ENCODE measurements at places on chromosomes 4 and X.

GRCh38 chr4:86243750-86244149, 116.1 kb downstream of the MAPK10 start:
- DNase-seq: no peak

GRCh38 chr4:106582103-106582502, 213.5 kb upstream of the GIMD1 start:
- no peak for DNase-seq

- DNase-seq: no peak
These were observed 16.5 kb downstream of the GPR173 start for GRCh38 chrX:53065104-53065503.

DNA sequence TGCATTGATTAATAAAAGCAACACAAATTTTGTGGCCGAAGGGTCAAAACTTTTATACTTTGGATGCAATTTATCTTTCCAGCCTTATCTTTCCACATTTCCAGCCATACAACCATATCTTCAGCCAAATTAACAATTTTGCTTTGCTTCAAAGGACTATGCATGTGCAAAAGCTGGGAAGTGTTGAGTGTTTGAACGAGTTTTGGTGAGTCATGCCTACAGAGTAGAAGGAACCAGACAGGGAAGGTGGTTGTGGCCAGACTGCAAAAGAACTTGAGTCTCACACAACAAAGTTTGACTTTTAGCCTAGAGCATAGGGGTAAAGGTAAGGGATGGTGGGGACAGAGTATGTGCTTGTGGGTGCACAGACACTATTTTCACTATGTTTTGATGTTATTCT, 53.0 kb upstream of the GABRA2 start:
- no peak for DNase-seq

DNA sequence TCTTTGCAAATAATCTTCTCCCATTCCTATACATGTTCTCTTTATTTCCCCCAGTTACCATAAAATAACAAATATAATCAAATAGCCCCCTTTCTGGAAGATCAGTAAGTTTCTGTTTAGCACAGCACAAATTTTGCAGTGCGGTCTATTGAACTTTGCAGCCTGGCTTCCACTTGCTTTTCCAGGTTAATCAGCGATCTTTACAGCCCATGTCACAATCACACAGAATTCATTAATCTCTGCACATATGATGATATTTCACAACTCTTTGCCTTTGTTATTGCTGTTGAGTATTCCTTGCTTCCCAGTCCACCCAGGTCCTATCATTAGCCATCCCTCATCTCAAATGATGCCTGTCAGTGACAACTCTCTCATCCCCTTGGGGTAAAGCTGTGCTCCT, 2358.0 kb downstream of the PCDH7 start:
- no peak for DNase-seq

DNA sequence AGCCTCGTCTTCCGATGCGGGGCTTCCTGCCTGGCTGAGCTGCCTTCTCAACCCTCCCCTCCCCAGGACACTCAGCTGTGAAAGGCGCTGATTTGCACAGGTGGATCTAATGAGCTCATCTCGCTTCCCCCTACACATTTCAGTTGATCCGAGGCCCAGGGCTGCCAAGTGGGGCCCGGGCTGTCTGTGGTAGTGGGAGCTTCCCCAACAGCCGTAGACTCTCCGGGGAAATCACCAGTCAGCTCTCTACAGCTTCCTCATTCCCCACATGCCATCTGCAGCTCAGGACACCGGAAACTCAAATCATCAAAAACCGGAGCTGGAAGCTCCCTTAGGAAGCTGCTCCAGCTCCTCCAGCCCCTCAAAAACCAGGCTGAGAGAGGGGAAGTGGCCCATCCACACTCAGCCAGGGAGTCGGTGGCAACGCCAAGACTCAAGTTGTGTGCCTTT, 56.2 kb downstream of the SMIM20 start:
- DNase-seq: no peak

- DNase-seq: no peak
These were observed 491.1 kb upstream of the ADGRL3 start for GRCh38 chr4:60709061-60709460.

GRCh38 chr4:6724421-6725111, 8.6 kb downstream of the BLOC1S4 start:
- no peak for DNase-seq

DNA sequence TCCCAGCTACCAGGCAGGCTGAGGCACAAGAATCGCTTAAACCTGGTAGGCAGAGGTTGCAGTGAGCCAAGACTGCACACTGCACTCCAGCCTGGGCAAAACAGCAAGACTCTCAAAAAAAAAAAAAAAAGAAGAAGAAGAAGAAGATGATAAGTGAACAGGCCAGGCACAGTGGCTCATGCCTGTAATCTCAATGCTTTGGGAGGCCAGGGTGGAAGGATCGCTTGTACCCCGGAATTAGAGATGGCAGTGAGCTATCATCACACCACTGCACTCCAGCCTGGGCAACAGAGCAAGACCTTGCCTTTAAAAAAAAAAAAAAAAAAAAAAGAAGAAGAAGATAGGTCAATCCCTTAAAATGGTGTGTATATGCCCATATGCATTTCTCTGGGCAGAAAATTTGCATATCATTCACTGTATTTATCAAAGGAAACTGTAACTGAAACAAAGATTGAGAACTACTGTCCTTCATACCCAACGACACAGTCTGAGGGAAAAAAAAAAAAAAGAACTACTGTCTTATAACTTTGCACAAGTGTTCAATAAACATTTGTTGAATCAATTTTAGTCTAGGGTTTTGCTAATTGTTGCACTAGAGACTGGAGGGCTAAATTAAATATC, 2.3 kb downstream of the RFC1 start:
- DNase-seq: no peak

GRCh38 chrX:124332481-124333424, at the start of gene TEX13D:
TSS of gene TEX13D (plus strand) at chrX:124332660. CDS start at chrX:124332918, 258 bp downstream.
- DNase-seq: no peak

DNA sequence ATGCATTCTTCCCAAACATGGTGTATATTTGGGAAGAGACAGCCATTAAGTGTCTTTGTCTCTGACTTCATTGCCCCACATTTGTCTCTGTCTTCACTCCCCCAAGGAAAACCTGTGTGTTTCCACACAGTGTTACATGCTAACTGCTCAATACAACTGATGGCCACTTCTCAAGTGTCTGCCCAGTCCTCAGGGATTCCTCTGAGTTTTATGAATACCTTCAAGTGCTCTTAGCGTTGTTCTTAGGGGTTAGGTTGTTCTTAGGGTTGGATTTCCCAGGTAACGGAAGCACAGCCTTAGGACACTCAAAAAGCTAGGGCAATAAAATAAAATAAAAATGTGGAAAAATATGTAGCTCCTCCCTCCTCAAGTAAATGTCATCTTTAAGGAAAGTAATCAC, 64.7 kb upstream of the PLAC8 start:
- DNase-seq: no peak

GRCh38 chr4:119835613-119835910, 207.0 kb upstream of the PDE5A start:
- DNase-seq: peak; percentile 47

DNA sequence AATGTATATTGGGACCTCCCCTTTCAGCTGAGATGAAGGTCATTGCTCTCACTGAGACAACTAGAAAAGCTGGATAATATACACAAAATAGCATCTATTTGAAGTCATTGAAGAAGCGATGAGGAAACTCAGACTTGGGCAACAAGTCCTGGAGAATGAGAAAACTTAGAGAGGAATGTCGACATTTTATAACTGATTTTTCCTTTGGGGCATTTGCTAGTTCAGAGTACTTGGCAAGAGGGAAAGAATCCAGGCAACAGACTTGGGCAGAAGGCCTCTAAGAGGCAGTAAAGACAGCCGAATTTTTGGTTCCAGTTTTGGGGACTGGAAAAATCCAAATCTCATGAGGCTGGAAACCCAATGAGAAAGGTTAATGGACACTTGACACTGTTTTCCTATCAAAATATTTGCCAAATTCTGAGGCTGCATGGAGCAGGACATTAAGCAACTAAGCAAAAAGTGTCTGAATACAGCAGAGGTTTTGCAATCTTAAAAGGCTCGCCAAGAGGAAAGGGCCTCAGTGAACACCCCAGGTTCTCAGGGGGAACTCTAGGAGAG, 21.0 kb upstream of the ANXA5 start:
- DNase-seq: peak; percentile 65

GRCh38 chr4:17956245-17956644, 65.3 kb downstream of the LCORL start:
- DNase-seq: no peak

DNA sequence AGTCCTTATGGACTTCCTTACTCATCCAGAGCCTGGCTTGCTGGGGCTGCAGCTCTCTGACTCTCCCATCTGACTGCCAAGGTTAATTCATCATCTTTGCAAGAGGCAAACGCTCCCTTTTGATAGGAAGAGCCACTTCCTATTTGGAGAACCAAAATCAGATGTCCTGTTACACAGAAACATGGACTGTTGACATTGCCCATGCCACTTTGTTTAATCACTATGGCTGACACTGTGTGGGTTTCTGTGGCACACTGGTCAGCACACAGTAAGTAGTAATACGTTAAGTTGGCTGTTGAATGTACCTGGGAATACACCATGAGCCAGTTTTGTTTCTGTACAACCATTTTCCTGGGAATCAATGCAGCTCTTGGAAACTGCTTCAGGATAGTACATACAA, 45.1 kb upstream of the TMEM33 start:
- DNase-seq: no peak

DNA sequence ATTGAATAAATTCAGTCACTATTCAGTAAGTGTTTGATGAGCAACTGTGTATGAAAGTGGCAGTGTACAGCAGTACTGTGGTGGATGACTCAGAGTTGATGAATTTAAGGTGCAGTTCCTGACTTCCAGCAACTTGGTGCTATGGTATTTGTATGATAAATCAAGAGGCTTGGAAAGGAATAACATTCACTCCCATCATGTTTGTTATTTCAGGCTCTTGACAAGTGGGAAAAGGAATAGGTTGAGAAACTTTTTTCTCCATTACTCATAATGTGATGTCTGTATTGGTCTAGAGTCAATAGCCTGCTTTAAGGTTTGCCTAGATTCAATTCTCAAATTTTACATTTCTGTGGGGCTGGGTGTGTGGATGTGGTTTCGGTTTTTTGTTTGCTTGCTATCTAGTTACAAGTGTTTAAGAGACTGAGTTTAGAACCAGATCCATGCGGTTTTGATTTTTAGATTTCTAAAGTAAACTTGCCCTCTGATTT, 35.1 kb upstream of the CYP2U1 start:
- DNase-seq: peak; percentile 96

- DNase-seq: peak; percentile 96
These were observed 392.8 kb downstream of the GPM6A start for GRCh38 chr4:175419236-175419718.

GRCh38 chr4:118909173-118909956, 20.7 kb downstream of the SYNPO2 start:
- DNase-seq: no peak

GRCh38 chr4:19030048-19030447, 1008.5 kb upstream of the LCORL start:
- DNase-seq: no peak

GRCh38 chrX:13367950-13368349, 48.1 kb upstream of the ATXN3L start:
- DNase-seq: no peak

DNA sequence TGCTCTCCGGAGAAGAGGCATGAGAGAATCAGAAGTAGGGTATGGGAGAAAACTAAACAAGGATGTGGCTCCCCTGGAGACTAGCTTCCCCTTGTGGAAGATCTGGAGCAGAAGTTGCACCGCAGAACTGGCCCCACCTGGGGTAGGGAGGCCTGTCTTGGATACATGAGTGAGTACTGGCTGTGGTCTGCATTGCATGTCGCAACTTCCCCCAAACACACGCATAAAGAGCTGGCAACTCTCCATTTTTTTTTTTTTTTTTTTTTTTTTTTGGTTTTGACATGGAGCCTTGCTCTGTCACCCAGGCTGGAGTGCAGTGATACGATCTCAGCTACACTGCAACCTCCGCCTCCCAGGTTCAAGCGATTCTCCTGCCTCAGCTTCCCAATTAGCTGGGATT, 119.9 kb downstream of the EGF start:
- no peak for DNase-seq

DNA sequence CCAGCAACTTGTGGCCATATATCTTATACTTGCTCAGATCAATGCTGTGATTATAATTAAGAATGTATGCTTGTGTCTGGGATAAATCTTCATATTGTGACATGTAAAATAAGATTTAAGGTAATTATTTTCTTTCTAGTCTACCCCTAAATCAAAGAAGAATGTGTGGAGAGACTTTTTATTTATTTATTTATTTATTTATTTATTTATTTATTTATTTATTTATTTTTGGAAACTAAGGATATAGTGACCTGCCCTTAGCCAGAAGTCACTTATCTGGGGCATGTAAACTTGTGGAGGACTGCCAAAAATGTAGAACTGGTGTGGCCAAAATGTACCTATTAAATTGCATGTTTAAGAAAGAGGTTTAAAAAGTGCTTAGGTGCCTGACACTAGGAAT, 144.3 kb downstream of the BEND2 start:
- DNase-seq: no peak

DNA sequence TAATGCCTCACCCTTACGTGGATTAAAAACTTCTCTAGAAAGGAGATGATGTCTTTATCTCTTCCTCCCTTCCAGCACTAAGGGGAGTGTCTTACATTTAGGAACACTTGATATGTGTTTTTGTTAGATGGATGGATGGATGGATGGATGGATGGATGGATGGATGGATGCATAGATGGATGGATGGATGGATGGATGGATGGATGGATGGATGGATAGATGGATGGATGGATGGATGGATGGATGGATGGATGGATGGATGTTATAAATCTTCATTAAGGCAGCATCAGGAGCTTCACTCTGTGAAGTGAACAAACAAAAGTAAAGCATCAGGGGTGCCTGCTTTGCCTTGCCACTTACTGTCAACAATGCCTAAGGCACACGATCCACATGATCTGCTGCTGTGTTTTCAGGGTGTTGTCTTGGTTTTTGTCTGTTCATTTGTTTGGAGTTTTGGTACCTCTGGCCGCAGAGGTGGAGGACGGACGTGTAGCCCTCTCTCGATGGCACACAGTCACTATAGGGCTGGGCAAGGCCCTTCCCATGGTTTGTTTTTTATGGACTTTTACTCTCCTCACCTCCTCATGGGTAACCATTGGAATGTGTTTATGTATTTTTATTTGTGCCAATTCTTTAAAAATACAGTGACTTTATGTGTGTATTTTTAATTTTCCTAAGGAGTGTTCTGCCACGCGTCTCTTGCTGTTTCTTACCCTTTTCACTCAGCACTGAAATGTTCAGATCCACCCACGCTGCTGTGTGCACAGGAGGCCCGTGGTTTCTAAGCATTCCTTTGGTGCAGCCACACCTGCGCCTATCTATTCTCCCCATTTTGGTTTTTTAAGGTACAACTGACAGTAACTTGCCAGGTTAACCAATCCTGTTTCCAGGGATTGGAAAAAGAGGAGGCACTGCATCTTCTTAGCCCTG, 91.8 kb upstream of the ENPP6 start:
- no peak for DNase-seq

- DNase-seq: no peak
These were observed 13.2 kb downstream of the RUFY3 start for GRCh38 chr4:70734971-70735370.

GRCh38 chr4:173370477-173371291, at the start of gene SAP30:
TSS of gene SAP30 (plus strand) at chr4:173370954. CDS start at chr4:173371183, 229 bp downstream.
- peak; percentile 98 for DNase-seq

DNA sequence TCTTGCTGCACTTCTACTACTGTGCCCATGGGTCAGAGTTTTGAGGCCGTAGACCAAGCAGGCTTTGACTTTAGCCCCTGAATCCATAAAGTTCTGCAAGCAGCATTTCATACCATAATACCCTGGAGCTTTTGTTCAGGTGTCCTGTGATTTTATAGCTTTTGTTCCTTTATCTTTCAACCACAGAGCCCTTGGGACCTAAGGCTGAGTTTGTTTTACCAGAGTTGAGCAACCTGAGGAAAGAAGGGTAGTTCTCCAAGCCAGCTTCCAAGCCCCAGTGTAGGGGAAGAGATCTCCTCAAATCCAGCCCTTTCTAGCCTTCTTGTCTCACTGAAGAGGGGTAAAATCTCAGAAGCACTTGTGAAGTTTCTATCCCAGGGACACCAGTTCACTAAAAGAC, 35.1 kb downstream of the MAGED2 start:
- no peak for DNase-seq
